ENCODE measurements at places on chromosomes 4 and X.

DNA sequence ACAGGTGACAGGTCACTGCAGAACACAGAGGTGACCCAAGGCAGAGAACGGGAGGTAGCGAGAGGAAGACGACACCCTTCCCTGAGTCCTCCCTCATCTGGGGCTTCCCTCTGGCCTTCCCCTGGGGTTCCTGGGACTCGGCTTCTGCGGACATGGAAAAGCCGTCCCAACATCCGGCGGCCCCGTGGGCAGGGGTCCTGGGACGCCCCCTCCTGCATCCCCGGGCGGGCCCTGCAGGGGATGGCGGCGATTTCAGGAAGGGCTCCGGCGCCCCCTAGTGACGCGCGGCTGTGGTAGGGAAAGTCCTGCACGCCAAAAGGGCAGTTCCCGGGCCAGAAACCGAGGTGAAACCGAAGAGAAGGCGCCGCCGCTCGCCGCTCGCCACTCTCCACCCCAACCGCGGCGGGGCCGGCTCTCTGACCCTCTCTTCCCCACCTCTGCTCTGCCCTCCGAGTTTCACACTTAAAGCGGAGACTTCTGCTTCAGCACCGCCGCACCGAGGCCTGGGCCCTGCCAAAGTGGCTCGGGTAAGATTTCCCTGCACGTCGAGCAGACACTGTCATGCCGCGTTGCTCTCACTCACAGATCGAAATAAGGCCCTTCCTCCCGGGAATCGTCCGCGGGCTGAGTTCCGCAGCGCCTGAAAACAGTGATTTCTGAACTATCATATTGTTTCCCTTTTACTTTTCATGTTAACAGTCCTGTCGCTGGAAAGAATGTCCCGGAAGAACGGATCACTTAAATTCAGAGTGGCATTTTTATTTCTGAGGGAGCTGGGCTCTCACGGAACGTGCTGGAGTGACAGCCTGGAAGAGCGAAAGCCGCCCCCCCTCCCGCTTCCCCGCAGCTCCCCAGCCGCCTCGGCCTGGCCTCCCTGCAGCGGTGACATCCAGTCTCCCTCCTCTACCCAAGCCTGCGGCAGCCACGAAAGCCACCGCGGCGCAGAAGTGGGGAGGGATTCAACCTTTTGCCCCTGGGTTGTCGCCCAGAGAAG, 110.6 kb downstream of the DCTD start:
- DNase-seq = peak; percentile 96

DNA sequence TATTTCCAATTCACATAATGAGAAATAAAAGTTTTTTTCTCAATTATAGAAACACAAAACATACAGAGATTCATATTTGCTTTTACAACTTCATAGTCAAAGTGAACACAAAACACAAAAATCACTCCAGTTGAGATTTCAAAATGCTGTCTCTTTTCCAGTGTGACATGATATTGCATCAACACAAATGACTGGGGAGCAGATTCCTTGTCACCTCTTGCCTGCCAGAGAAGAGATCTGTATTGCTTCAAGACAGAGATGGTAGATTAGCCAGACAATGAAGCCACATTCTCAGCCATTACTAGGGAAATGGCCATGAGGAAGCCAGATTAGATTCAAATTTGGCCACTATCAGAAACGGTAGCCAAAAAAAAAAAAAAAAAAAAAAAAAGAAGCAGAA, 2313.1 kb upstream of the AGA start:
- no peak for DNase-seq

- no peak for DNase-seq
Observed at GRCh38 chr4:172953896-172954568, 214.6 kb upstream of the GALNT7 start.

GRCh38 chr4:100348473-100348872, 158.2 kb upstream of the DDIT4L start:
- no peak for DNase-seq

- DNase-seq = no peak
Observed at GRCh38 chr4:64883087-64883807, 474.0 kb upstream of the TECRL start.

GRCh38 chr4:36841583-36842326, 402.8 kb upstream of the NWD2 start:
- no peak for DNase-seq

DNA sequence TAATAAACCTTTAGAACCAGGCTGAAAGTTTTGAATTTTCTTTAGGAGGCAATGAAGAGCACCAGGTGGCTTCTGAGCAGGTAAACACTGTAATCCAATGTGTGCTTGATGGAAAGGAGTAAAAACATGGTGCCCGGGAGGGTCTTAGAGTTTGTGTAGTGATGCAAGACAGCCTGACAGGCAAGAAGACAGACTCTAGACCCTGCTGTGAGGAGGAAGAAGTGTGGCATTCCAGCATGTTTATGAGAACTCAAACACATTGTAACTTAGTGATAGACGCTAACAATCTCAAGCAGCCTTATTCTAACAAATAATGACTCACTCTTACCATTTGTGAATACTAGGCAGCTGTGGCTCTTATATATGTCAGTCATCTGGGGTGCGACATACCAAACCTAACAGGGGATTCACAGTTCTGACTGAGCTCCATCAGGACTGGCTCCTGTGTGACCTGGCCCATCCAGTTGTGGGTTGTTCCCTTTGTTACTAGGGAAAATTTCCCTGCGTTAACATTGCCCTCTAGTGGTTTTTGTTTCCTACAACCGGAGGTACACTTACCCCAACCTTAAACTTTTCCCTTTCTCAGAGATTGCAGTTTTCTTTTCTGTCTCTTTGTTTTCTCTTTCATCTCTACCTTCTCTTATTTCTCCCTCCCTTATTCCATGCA, 53.8 kb downstream of the VSIG4 start:
- peak; percentile 17 for DNase-seq

GRCh38 chr4:181173046-181173445, 1070.2 kb upstream of the TENM3 start:
- no peak for DNase-seq

DNA sequence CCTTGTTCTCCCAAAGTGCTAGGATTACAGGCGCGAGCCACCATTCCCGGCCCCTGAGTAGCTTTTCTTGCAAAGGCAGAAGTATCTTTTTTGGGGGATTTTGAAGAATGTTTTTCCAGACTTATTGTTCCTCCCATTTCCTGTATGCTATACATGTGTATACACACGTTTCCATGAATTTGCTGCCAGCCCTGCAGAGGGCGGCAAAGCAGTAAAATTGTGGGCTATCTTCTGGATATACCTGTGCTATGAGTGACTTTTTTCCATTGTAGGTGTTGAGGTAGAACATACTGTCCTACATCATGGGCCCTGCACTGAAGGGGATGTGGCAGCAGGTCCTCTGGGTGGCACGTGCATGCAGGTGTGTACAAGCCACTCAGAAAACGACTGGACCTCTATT, 16.9 kb upstream of the MED28 start:
- peak; percentile 22 for DNase-seq

DNA sequence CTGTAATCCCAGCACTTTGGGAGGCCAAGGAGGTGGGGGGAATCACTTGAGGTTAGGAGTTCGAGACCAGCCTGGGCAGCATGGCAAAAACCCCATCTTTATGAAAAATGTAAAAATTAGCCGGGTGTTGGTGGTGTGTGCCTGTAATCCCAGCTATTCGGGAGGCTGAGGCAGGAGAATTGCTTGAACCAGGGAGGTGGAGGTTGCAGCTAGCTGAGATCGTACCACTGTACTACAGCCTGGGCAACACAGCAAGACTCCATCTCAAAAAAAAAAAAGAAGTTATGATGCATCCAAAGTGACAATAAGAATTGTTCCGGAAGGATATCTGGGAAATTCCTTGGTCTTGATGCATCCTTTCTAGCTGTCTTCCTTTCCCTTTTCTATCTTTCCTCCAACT, 7.3 kb downstream of the NOCT start:
- DNase-seq = no peak

- no peak for DNase-seq
Observed at GRCh38 chr4:109026588-109026987, 263.7 kb upstream of the ETNPPL start.

- DNase-seq = no peak
Observed at GRCh38 chr4:149164282-149164681, 651.4 kb downstream of the IQCM start.

GRCh38 chr4:55503169-55503568, 43.5 kb downstream of the CLOCK start:
- no peak for DNase-seq

DNA sequence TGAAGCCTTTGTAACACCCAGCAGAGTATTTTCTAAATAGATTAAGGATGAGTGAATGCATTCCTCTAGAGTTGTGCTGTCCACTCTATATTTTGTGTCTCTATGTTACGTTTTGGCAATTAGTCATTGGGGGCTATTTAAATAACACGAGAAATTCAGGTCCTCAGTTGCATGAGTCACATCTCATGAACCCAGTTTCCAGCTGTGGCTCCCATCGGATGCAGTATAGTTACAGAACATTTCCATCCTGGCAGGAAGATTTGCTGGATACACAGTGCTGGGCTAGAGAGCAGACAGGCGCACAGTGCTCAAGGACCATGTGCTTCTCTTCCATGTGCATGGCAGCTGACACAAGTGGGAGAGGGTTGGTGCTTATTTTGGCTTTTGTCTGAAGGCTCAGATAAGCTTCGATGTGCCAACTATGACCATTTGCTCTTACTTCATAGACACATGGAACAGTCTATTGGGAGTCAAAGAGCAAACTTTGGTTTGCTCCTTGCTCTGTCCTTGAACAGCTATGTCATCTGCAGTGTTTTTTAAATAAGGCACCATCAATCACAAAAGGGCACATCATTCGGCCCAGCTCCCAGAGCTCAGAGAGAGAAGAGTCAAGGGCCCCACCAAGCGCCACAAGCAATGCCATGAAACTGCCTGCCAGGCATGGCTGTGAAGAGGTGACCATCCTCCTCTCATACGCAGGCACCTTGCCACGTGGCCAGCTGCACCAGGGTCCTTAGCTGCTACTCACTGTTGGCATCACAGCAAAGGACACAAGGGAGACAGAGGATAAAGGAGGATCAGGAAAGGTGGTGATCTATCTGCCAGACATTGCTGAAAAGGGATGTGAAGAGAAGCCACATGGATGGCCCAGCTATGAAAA, 8.1 kb upstream of the STS start:
- DNase-seq = no peak

DNA sequence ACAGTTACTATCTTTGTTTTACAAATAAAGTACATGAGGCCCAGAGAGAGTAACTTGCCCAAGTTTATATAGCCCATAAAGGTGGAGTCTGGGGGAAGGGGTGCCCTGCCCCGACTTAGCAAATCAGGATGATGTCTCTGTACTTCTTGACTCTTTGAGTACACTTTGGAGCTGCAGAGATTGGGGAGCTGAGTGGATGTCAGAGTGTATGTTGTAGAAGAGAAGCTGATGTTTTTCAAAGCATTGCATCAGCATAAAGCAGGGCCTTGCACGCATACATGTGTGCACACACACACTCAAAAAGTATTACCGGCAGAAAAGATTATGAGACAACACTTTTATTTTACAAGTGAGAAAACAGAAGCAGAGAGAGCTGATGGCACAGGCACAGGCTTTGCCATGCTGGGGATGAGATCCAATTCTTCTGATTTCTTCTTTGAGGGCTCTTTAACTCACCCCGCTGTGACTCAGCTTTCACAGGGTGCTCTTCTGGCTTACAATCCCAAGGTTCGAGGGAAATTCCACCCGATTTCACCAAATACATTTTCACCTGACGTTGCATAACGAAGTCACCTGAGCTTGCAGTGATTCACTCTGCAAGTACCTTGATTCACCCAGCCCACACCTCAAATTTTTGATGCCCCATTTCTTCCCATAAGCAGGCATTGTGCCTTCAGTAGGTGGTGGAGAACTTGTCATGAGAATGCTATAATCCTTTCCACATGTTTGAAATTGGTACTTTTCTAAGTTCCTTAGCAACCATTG, 292.8 kb upstream of the BOD1L1 start:
- no peak for DNase-seq

GRCh38 chrX:44234541-44234940, 108.9 kb downstream of the EFHC2 start:
- DNase-seq = no peak

DNA sequence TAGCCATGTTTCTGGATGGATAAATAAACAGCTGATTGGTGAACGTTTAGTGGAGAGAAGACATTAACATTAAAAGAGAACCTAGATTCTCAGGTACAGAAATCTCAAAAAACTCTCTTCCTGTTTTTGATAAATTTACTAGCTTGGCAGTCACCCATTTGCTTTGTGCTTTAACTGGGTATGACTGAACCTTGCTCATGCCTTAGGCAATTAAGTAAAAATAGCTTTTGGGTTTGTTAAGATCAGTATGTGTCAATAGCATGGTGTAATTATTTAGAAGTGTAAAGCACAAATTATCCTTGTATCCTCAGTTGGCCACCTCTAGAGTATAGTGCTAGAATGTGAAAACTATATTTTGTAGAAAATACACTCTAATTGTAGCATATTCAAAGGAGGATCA, 200.0 kb downstream of the CFAP299 start:
- DNase-seq = no peak

DNA sequence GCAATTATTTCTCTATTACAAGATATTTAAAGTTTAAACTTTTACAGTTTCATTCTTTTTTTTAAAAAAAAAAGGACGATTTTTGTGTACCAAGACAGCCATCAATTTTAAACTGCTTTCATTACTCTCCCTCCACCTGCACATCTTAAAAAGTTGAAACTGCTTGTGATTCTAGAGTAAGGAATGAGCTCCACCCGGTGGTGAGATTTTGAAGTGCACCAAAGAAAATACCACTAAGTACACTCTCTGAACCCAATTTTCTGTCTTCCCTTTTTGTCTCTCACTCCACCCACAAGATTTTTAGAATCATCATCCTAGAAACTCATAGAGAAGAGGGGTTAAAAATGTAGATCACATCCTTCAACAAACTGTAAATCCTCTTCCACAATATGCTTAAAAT, 91.3 kb upstream of the WDR44 start:
- DNase-seq = peak; percentile 53

DNA sequence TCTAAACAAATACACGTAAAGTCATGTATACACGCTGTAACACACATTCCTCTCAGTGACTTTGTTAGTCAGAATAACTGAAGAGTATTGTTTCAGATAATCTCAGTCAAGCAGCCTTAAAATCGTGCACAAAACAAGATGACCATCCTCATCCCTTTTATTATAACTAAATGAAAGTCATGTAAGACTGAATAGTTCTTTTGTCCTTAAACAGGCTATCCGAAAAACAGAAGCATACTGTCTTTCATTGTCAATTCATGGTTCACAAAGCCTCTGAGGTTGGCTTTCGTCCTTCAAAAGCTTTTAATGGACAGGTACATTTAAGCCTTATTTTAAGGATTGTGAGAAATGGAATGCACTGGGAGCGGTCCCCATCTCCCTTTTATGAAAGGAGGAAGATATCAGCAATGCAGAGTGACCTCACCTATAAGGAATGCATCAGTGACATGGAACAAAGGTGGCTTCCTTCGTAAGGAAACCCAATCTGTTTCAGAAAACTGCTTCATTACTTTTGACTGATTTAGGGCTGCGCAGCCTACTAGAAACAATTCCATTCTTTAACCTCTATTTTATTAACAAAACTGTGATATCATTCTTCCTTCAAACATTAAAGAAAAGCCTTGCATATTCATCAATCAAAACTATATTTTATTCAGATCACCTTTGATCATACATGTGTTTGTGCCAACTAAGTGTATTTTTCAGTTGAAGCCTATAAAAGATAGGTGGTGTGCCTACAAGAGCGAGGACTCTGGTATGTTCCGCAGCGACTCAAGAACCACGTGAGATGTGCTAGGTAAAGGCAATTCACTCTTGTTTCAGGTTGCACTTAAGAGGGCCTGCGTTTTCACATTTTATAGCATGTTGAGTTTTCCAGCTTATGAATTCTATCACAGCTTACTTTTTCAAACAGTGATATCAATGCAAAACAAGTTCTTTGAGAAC, 19.2 kb downstream of the SH3RF1 start:
- DNase-seq = no peak
